ENCODE measurements at places on chromosomes 11 and 22.

- DNase-seq, result no peak
Measured at GRCh38 chr11:21911061-21911460, 281.8 kb upstream of the ANO5 start.

- no peak for DNase-seq
Measured at GRCh38 chr11:236774-237767, at the start of gene PSMD13. Gene PSMD13, plus strand, starts transcription at chr11:236976. Its CDS starts 74 bp downstream, at chr11:237050.

- DNase-seq, result no peak
Measured at GRCh38 chr11:76889411-76889975, 28.8 kb downstream of the ACER3 start.

DNA sequence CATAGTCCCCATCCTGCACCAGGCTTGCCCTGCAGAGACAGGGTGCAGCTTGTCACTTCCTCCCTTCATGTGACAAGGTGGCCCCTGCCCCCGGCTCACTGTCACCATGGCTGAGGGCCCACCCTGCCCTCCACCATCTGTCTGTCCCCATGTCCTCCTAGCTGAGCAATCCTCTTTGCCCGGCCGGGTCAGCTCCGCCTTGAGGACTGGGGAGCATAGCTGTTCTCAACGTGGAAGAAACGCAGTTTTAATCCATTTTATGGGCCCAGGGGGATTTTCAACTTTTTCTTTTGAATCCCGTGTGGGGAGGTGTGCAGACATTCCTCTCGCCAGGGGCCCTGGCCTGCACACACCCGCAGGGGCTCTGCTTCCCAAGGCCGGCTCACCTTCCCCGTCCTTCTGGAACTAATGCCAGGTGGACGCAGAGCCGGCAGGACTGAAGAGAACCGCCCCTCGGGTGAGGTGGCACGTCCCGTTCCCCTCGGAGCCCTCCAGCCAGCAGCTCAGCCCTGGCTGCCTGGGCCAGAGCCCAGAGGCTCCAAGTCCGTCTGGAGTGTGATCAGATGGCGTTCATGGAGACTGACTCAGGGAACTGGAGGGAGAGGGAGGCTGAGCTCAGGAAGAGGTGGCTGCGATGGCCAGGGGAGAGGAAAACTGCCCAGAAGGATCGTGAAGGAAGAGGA, 1108.7 kb downstream of the BRD1 start:
- no peak for DNase-seq

Data from epithelial cell of prostate (primary cell).